ENCODE measurements at places on chromosomes 7 and 10.

DNA sequence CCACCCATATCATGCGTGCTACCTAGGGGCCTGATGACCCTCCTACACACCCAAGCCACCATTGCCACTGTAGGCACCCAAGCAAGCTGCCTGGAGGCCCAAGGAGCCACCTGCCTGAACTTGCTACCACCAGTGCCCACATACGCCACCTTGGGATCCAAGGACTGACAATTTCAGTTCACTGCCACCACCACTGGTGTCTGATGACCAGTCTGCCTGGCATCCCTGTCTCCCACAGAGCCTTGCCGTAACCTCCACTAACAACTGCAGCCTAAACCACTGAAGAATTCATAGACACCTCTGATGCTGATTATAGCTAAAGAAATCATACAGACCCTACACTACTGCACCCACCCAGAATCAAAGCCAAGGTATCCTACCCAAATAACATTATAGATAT, 58.8 kb downstream of the TMEM178B start:
- no peak for DNase-seq

- DNase-seq: no peak
Observed at GRCh38 chr7:93228302-93228701, 2.0 kb upstream of the HEPACAM2 start.

DNA sequence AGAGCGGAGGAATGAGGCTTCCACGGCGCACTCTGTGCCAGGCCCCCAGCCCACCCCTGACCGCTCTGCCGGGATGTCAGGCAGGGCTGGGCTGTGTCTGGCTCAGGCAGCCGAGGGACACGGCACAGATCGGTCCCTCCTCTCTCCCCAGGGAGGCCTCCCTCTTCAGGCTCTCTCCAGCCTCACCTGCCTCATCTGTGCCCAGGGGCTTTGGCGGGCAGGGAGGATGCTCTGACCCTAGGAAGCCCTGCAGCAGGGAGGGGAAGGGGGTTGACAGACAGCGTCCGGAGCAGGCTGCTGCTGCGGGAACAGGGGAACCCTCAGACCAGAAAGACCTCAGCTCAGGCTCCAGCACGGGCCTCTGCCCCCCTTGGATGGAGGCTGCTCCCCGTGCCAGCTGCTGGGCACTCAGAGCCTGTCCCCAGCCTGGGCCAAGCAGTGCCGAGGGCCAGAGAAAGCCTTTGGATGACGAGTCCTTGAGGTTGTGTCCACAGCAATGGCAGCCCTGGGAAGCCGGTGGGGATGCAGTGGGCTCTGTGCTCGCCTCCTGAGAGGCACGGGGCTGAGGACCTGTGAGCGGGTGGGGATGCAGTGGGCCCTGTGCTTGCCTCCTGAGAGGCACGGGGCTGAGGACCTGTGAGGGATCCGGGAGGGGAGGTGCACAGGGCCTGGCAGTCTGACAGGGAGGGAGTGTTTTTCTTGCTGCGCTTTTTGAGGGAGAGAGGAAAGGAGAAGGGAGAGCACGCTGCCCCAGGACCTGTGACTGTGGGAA, 66.9 kb downstream of the FOXL3 start:
- no peak for DNase-seq

DNA sequence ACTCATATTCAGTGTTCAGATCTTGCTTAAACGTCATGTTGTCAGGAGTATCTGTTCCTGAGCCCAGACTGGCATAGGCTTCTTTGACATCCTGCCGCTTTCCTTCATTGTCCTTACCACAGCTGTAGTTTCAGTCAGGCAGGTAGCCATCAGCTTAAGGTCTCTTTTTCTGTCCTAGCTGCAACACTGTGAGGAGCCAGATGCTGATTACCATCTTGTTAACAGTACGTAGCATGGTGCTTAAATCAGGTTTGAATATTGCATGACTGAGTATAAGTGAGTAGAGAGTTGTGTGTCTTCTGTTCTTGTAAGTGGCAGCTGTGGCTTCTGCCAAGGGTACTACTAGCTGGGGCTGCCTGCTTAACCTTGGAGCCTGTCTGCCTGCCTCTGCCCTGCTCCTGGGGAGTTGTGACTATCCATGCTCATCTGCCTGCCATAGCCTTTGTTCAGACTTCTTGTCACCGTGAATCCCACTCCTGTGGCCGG, 92.6 kb downstream of the MAPK8 start:
- no peak for DNase-seq

DNA sequence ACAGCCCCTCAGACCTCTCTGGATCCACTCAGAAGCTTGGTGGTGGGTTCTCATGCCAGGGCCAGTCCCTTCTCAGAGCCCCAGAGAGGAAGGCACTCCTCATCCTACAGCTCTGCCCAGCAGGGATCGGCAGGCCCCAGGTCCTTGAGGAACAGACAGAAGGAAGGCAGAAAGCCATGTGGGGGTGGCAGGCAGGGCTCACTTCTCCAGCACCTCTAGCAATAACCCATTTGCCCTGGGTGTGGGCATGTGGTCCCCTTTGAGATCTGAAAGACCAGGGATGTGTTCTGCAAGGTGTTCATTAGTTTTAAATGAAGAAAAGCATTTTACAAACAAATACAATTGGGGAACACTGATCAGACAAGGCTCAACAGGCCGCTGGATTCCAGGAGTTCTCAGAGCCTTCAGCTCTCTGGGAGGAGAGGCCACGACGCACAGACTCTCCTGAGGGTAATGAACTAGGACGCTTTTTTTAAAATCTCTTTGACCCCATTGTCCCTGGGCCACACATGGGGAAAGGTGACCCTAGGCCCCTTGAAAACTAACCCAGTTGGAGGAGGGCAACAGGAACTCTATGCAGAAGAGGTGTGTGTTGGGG, 40.6 kb downstream of the LDB3 start:
- DNase-seq: no peak

DNA sequence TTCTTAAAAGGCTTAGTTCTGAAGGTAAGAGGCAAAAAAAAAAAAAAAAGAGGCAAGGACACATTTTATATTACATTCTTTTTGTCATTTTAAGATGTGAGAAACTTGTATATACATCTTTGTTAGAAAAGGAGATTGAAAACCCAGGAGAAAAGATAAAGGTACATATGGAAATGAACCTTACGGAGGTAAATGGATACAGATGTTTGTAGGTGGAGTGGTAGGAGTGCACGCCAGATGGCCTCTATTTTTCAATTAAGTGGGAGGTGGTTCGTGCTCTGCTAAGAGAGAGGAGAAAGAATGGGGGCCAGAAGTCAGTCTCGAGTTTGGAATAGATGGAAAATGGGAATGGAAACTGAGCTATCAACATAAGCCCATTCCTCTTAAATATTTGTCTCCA, 622.5 kb upstream of the GHITM start:
- no peak for DNase-seq

DNA sequence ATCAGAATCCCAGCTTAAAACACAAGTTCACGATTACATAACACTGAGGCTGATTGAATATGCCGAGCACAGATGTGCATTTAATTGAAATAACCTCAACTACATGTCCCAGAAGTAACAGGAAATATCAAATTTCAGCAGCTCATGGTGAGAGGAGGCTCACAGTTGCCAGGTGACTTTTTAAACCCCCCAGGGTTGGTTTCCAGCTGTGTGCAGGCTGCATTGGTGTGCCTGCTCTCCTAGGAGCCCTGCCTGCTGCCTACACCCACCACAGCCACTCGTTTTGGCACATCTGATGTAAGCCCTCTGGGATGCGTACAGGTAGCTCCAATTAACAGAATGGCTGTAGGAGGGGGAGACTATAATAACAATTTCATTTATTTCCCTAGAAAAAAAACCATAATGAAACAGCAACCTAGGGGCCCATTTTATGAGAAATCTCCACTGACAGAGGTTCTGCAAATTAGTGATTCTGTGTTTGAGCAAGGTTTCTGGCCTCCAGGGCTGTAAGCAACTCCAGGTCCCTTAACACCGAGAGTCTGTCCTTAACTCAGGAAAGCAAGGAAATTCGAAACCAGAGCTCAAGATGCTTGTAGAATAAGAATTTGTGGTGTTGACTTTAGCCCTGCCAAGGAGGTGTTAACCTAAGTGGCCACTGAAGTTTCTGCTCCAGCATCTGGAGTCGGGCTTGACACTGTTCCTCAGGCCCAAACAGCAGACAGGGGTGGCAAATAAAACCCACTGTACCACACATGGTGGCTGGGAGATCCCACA, 161.9 kb downstream of the BMPER start:
- no peak for DNase-seq

- DNase-seq: no peak
Observed at GRCh38 chr10:11553773-11554381, 57.6 kb downstream of the USP6NL start.

- no peak for DNase-seq
Observed at GRCh38 chr7:79398138-79398749, 55.2 kb downstream of the MAGI2 start.

Data from stimulated activated CD8-positive, alpha-beta memory T cell treated with anti-CD3 and anti-CD28 coated beads, Interleukin-4, amount 100 ng/mL, for 1 hour (primary cell).